Psoas muscle (tissue), 8 donors: ENCODE measurements at places on chromosomes 2 and 18. TPM values are rescaled to one million over a fixed set of nuclear protein-coding genes. Genes with fewer than 3 reads are reported as not detected.

GRCh38 chr2:205129531-205129930, 552.8 kb upstream of the NRP2 start:
- DNase-seq, result no peak

- DNase-seq, result no peak
Observed at GRCh38 chr18:44958455-44958854, 277.8 kb downstream of the SETBP1 start.

The SP110 gene
- 11.8 TPM for polyA plus RNA-seq

- peak; percentile 50 for DNase-seq
Observed at GRCh38 chr18:63148449-63149301, 170.9 kb downstream of the BCL2 start.

- DNase-seq, result peak; percentile 87
Observed at GRCh38 chr2:241271706-241272302, 43.7 kb downstream of the HDLBP start.

The SULT1C4 gene
- polyA plus RNA-seq, result 0.97 TPM

DNA sequence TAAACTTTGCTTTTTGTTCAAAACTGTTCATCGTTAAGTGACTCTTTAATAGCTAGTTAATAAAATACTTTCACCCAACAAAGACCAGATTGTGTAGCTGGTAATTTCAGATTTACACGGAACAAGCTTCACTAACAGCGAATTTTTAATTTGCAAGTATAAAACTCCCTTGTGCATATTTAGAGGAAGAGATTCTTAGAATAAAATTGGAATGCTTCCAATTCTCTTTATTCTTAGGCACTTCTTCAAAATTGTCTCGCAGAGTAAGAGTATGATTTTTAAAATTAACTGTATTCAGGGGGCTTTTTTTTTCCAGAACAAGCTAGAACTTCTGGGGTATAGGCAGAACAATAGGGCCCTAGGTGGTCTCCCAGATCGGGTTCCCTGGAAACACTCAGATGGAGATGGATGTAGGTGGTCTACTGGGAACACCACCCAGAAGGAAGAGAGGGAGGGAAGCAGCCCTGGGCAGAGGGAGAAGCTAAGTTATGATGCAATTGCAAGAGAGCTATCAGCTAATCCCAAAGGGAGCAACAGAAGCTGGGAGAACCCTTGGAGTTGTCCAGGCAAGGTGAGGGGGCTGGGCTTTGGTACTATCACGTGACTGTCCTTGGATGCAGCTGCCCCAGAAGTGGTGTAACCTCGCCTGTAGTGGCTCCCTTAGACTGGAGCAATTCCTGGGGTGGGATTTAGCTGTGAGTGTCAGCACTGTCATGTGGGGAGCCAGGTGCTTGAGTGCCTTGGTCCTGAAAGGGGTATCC, 151.7 kb upstream of the ASB18 start:
- DNase-seq, result no peak

The RNPEPL1 gene
- polyA plus RNA-seq, result 71.9 TPM

The HAAO gene
- 0.78 TPM for polyA plus RNA-seq

GRCh38 chr2:172480301-172481218, 53.2 kb downstream of the ITGA6 start:
- DNase-seq, result peak; percentile 70

DNA sequence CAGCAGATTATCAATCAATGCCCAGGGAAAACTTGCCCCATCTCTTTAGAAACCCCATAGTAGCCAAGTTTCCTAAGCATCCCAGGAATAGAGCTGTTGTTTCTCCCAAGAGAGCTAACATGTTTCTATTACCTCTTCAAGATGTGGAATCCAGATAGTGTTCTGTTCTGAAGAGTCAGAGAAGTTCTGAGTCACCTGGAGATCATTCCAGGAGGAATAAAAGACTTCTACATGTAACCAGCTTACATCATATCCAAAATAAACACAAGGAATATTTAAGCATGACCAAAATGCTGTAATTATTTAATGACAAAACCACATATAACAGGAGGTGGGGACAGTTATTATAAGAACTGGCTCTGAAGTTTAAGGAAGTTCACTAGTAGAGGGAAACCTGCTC, 51.0 kb upstream of the GORASP2 start:
- DNase-seq, result no peak

GRCh38 chr2:180609626-180610340, 370.6 kb upstream of the UBE2E3 start:
- DNase-seq, result no peak

The BUB1 gene
- polyA plus RNA-seq, result 0.22 TPM

DNA sequence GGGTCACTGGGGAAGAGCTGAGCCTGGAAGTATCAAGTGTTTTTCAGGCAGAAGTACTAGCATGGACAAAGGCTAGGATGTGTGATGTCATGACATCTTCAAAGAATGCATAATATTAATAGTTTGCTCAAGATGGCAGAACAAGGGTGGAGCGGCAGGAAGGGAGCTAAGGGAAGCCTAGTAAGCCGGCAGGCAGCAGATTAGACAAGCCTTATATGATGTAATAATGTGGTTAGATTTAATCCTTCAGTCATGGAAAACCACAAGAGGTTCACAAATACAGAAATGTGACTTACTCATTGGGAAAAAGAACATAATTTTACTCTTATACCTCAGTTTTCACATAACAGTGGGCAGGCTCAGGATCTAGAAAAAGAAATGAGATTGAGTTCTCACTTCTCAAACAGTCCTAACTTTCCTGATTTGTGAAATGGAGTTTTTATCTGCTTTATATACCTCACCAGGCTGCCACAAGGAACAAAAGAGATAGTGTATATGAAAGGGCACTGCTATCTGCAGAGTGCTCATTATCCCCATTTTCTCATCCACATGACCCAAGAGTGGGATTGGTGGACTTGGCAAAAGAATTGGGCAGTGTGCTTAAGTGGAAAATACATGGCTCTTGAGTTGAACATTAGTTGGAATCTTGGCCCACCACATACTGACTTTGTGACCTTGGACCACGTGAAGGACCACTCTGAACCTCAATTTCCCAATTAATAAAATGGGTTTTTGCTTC, 89.1 kb upstream of the LHCGR start:
- no peak for DNase-seq

The ALPG gene
- not detected for polyA plus RNA-seq

DNA sequence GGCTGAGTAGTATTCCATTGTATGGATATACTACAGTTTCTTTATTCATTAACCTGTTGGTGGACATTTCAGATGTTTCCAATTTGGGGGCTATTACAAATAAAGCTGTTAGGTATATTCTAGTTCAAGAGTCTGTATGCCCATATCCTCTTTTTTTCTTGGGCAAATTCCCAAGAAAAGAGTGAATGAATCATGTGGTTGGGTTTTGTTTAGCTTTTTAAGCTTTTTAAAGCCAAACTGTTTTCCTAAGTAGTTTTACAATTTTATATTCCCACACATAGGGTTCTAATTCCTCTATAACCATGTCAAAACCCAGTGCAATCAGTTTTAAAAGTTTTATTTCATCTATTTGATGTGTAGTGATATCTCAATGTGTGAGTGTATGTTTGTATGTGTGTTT, 44.9 kb upstream of the BAZ2B start:
- no peak for DNase-seq

The KLF11 gene
- 9.6 TPM for polyA plus RNA-seq

- DNase-seq, result no peak
Observed at GRCh38 chr2:2681711-2682251, 350.7 kb upstream of the MYT1L start.

DNA sequence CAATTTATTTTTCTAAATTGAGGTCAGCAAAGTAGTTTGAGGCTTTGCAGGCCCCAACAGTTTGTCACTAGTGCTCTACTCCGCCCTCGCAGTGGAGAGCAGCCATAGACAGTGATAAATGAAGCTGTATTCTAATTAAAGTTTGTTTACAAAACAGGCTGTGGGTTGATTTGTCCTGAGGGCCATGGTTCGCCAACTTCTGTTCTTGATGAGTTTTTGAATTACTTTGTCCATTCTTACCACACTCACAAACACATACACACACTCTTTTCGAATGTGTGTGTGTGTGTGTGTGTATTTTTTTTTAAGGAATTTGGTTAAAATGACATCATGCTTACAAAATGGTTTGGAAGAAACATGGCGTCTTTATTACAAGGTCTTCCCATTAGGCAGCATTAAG, 68.6 kb downstream of the MTCL1 start:
- DNase-seq, result no peak

- no peak for DNase-seq
Observed at GRCh38 chr2:126995621-126996377, 97.1 kb downstream of the TEX51 start.

DNA sequence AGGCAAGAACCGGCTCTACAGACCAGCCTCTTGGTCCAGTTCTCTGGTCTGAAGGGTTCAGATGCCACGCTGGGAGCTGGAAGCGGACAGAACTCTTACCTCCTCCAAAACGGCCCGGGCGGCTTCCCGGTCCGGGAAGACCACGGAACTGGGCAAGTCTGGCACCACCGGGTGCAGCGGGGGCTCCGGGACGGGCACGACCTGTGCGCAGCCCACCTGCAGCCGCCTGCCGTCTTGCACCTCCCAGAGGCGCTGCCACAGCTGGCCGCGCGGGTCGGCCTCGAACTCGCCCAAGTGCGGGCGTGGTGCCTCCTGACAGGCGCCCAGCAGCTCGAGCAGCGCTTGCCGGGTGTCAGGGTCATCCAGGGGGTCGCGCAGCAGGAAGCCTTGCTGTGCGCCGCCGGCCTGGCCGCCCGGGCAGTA, 773 bp downstream of the CMPK2 start:
- no peak for DNase-seq

- DNase-seq, result peak; percentile 16
Observed at GRCh38 chr2:63058144-63058920, 7.7 kb downstream of the OTX1 start.

GRCh38 chr2:165434865-165435496, 34.5 kb upstream of the CSRNP3 start:
- no peak for DNase-seq

DNA sequence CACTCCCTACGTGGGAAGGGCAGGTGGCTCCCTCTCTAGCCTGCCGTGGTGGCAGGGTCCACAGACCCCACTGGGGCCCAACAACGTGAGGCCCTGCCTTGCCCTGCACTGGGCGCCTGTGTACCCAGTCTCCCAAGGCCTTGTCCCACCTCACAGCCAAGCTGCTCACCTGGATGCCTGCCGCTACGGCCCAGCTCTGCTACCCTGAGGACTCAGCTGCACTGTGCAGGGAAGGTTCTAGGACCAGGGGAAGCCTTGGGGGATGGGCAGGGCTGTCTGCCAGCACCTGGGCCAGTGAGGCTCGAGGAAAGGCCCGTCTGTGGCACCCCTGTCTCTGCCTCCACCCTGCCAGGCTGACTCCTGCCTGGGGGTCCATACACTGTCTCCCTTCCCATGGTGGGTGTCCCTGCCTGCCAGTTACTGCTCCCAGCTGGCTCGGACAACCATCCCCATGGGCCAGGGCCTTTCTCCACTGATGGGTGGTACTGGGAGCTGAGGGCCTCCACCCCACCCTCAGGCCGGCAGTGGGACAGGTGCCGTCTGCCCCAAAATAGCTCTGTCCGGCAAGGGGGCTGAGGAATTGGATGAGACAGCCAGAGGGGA, 33.2 kb downstream of the HS6ST1 start:
- DNase-seq, result peak; percentile 4

DNA sequence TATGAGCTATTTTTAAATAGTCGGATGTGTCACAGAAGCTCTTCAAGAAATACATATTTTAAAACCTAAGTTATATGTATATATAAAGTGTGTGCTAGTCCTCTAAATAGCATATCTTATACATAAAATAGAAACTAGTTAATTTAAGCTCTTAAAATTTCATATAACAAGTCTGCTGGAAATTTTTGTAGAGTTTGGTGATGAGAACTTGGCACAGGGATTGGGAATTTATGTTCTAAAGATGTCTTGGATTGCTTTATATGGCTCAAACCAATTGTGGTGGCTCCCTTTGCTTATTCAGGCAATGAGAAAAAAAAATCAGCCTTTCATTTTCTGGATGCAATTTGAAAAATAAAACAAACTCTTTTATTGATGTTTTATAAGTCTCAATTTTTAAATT, 142.8 kb upstream of the KCNJ3 start:
- DNase-seq, result no peak

DNA sequence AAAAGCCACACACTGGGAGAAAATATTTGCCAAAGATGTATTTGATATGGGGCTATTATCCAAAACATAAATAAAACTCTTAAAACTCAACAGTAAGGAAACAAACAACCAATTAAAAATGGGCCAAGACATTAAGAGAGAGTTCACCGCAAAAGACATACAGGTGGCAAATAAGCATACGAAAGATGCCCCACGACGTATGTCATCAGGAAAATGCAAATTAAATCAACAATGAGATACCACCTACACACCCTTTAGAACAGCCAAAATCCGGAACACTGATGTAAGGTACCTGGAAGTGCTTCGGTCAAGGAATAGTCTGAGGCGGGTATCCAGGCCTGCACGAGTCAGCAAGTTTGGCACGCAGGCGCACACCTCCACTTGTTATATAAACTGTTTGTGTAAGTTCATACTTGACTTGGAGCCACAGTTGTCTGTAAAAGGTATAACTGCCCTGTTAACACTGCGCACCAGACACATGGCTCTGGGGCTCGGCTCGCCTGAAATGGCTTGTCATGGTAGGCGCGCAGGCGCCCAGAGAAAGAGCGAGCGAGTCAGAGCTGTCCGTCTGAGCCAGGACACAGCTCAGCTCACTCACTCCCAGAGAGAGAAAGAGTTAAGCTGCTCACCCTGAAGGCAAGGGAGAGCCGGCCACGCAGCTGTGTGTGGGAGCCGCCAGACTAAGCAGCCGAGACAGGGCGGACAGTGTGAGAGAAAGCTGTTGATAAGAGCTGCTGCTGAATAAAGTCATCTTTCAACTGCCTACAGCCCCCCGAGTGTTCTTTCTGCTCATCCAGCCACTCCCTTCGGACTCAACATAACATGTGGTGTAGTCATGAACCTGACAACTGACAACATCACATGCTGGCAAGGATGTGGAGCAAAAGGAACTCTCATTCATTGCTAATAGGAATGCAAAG, 87.3 kb downstream of the HNRNPLL start:
- DNase-seq, result peak; percentile 84

DNA sequence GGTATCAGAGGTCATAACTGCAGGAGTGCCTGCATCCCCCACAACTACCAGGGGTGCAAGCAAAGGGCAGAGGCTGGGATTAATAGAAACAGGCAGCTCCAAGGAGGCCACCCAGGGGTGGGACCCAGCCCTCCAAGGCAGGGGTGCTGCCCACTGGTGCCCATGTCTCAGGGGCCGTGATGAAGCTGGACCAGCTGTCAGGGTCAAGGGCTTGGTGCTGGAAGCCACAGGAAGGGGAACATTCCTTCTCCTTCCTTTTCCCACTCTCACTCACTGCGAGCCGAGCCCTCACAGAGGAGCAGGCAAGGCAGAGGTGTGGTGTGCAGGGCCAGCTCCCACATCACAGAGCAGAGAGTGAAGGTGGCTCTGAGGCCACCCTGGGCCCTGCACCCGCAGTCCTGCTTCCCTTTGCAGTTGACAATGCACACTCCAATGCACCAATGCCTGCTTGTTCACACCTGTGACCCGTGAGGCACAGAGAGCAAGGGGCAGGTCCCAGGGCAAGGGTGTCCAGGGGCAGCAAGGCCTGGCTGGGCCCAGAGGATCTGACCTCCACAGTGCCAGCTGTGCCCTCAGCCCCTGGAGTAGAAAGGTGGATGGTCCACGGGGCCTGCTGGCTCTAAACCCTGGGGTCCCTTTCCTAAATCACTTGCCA, 28.7 kb downstream of the MLPH start:
- DNase-seq, result peak; percentile 40

The MARS2 gene
- 15.0 TPM for polyA plus RNA-seq
